Right cardiac atrium (tissue), 5 donors: ENCODE measurements at places on chromosomes 16 and 17. TPM values are rescaled to one million over a fixed set of nuclear protein-coding genes. Genes with fewer than 3 reads are reported as not detected.

- DNase-seq: no peak
These were observed 9.4 kb downstream of the CD300LF start for GRCh38 chr17:74703311-74703710.

GRCh38 chr16:87681981-87682570, 79.8 kb downstream of the JPH3 start:
- peak; percentile 5 for DNase-seq

TMEM98 gene
- 41.5 TPM for total RNA-seq

KRTAP1-5 gene
- not detected for total RNA-seq
